ENCODE measurements at places on chromosomes 2 and 18.
A peak's percentile ranks its signal among the peaks of the same experiment; 100 is the strongest.

DNA sequence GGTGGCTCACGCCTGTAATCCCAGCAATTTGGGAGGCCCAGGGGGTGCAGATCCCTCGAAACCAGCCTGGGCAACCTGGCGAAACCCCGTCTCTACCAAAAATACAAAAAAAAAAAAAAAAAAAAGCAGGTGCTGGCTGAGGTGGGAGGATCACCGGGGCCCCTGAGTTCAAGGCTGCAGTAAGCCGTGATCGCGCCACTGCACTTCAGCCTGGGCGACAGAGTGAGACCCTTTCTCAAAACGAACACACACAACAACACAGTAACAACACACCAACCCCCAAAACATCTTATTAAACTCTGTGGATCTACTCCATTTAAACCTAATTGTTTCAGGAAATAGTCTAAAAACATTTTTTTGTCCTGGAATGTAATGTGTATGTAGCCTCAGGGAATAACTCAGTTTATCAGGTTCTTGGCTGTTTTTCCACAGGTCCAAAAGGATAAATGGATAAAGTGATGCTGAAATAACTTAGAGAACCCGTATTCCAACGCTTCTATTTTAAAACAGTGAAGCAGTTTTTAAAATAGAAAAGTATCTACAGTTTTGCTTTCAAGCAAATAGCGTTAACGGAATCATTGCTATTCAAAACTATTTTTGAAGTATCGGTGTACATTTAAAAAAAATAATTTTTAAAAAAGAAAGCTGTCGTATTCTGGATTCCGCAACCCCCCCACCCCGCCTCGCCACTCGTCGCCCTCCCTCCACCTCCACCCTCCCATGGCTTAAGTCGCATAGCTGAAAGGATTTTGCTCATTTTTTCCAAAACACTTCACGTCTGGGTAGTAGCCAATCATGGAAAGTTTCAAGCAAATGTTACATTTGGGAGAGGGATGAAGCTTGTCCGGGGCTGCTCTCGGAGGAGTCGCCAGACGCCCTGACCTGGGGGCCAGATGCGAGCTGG lies 895 bp upstream of the GLS start:
- peak; percentile 40 for DNase-seq

- DNase-seq, result no peak
Measured at GRCh38 chr18:45589356-45590035, 25.8 kb upstream of the SLC14A2 start.

- no peak for DNase-seq
Measured at GRCh38 chr18:45834306-45834705, 8.8 kb downstream of the SIGLEC15 start.

- no peak for DNase-seq
Measured at GRCh38 chr2:37872192-37872750, 52.8 kb upstream of the RMDN2 start.

- no peak for DNase-seq
Measured at GRCh38 chr18:39486268-39486667, 1920.7 kb upstream of the CELF4 start.

GRCh38 chr2:48264627-48265026 lies 265.3 kb upstream of the STON1 start:
- DNase-seq, result no peak

DNA sequence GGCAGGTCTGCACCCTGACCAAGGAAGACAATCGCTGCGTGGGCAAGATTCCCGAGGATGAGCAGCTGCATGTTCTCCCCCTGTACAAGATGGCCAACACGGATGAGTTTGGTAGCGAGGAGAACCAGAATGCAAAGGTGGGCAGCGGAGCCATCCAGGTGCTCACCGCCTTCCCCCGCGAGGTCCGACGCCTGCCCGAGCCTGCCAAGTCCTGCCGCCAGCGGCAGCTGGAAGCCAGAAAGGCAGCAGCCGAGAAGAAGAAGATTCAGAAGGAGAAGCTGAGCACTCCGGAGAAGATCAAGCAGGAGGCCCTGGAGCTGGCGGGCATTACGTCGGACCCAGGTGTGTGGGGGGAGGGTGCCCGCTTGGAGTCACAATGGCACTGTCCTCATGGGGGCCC lies 48.4 kb downstream of the BOLA3 start:
- DNase-seq, result no peak

DNA sequence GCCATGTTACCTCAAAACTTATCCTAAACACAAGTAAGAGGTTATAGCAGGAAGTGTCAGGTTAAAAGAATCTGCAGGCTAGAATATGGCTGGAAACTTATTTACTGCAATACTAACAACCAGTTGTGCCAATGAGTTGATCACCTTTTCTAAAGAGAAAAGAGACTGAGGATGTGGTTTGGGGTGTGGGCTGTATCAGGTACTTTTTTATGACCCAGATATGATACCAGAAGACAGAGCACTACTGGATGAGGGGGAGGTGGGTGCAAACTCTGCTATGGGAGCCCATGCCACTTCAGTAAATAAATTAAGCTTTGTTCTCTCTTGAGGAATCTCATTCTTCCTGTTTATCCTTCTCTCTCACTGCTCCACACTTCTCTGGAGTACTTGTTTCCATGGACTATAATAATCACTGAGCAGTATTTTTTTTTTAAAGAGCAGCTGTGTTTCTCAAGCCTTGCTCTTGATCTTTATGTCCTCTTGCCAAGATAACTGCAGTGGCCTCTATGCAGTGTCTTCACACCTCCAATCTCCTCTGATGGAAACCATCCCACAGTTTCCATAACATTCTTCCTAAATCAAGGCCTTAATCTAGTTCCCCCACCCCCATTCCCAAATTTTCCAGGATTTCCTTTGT lies 51.2 kb upstream of the NOSTRIN start:
- DNase-seq, result peak; percentile 1

DNA sequence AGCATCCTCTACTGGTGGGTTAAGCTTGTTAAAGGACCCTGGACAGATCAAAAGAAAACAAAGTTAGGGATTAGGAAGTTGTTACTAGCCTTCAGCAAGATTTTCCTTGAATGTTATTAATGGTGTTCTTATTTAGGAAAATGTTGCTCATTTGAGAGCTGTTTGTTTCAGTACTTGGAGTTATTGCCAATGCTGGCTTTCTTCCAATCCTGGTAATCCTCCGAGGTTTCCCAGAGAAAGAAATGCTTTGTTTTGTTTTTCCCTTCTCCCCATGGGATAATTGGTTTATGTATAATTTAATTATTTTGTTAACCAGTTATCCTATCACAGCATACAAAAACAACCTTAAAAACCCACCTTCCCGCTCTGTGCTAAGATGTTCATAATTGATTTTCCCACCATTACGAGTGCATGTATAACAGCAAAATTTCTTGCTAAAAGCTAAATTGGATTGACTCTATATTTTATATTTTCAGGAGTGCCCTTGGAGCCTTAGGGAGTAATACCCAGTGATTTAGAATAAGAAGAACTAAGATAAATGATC lies 79.8 kb downstream of the MGAT5 start:
- DNase-seq, result no peak

GRCh38 chr2:177822941-177823340 lies 249.6 kb downstream of the PDE11A start:
- no peak for DNase-seq

DNA sequence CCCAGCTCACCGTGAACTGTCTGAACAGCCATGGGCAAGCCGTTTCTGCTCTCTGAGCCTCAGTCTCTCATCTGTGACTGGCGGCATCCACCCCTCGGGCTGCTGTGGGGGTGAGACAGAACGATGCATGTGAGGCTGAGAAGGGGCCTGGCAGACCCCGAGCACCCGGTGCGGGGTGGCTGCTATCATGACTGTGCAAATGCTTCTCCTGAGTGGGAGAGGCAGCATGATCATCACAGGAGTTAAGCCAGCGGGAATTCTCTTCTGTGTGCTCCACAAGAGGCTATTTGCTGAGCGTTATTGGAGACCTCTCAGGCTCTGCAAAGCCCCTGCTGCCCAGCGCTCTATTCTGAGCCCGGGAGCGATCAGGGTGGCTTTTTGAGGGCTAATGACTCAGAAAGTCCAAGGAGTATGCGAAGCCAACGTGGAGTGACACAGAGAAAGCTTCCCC lies 45.8 kb upstream of the ID2 start:
- no peak for DNase-seq

Measured in stimulated activated CD4-positive, alpha-beta T cell treated with anti-CD3 and anti-CD28 coated beads, TNF-alpha, amount 100 ng/mL, for 24 hours (primary cell).